ENCODE measurements at places on chromosomes 5 and 9.
A peak's percentile ranks its signal among the peaks of the same experiment; 100 is the strongest.

GRCh38 chr9:74496406-74496805 is 729 bp upstream of the RORB start:
- no peak for DNase-seq

- DNase-seq = no peak
These were observed 109.0 kb downstream of the FAM174A start for GRCh38 chr5:100644185-100644584.

GRCh38 chr9:80251778-80252177 is 680.0 kb downstream of the TLE4 start:
- DNase-seq = no peak

GRCh38 chr5:39283231-39283818 is 64.0 kb upstream of the FYB1 start:
- peak; percentile 17 for DNase-seq

GRCh38 chr5:102772273-102772672 is 17.2 kb downstream of the PAM start:
- DNase-seq = no peak

DNA sequence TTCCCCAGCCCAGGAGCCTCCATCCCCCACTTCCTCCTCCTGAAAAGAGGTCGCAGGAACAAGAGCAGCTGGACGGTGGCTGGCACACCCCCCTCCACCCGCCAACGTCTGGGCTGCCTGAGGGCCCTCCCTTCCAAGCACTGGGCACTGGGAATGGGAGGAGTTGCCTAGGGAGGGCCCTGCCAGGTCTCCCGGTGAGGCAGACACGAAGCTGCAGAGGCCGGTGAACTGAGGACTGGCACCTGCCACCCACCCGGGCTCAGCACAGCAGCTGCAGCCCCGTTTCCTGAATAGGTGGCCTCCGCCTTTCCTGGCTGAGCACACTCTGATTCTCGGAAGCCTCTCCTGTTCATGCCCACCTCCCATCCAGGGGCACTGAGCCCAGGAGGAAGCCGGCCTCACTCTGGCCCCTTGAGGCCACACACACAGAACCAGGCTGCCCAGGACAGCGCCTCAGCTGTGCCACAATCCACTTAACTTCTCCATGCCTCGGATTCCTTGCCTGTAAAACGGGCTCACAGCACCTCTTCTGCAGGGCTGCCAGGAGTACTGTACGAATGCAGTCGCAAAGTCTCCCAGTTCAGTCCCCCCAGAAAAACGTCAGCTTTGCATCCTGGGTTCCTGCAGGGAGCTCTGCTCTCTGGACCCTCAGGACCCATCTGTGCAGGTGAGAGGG is 1.3 kb downstream of the NPDC1 start:
- no peak for DNase-seq

DNA sequence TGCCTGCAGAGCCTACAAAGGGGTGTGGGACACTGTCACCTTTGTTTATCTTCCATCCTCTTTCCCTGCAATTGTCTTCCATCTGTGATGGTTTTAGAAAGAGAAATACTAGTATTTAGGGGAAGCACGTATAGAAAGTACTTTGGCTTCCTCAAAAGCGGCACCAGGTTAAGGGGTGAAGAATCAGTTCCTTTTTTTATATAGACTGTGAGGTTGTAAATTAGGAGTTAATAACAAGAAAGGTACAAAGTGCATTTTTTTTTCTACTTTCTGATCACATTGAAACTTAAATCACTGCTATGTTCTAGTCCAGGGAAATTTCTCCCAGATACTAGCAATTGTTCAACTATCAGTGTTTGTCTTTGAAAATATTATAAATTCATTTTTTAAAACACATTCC is 219.3 kb downstream of the CEMIP2 start:
- no peak for DNase-seq

DNA sequence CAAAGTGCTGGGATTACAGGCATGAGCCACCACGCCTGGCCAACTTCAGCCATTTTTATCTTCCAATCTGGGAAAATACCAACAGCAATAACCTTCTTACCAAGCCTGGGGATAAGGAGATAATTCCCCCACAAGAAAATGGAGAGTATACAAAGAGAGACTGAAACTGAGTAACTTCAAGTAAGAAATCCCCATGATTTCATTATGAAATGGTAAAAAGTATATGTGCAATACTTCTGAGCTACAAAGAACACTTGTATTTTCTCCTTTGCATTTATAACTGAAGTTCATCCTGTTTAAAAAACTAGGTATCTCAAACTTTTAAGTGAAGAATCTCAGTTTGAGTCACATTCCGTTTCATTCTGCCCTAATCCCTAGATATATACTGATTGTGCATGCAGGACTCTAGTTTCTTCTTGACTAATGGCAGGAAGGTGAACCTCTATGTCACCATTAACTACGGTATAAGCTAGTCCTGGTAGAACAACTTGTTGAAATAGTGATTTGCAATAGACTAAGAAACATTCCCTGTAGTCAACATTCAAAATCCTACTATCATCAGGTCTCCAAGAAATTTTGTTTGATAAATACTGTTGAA is 2071.4 kb downstream of the MAT2B start:
- no peak for DNase-seq

- DNase-seq = no peak
These were observed 48.7 kb upstream of the C5orf47 start for GRCh38 chr5:173940269-173940668.

GRCh38 chr5:106956886-106957285 is 713.9 kb downstream of the EFNA5 start:
- DNase-seq = no peak

GRCh38 chr9:105963343-105964099 is 269.2 kb downstream of the TMEM38B start:
- DNase-seq = no peak

GRCh38 chr9:111197256-111197655 is 132.8 kb downstream of the OR2K2 start:
- DNase-seq = no peak

GRCh38 chr9:103335461-103335860 is 340.3 kb downstream of the CYLC2 start:
- no peak for DNase-seq

GRCh38 chr9:98310752-98311392 is 55.4 kb upstream of the TBC1D2 start:
- DNase-seq = no peak

DNA sequence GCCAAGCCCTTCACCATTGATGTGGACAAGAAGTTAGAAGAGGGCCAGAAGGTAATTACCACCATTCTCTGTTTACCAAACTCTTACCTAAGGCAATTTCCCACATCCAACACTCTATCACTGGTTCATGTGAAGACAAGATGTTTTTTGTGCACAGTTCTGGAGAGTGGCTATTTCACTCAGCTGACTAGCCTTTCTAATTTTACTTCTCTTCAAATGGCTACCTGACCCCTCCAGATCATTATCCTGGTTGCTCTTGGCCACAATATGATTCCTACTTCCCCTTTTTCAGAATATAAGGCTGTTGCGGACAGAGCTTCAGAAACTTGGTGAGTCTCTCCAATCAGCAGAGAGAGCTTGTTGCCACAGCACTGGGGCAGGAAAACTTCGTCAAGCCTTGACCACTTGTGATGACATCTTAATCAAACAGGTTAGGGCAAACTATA is 7.1 kb downstream of the KIF20A start:
- no peak for DNase-seq

GRCh38 chr5:102411-103043 is 10.6 kb downstream of the PLEKHG4B start:
- no peak for DNase-seq

DNA sequence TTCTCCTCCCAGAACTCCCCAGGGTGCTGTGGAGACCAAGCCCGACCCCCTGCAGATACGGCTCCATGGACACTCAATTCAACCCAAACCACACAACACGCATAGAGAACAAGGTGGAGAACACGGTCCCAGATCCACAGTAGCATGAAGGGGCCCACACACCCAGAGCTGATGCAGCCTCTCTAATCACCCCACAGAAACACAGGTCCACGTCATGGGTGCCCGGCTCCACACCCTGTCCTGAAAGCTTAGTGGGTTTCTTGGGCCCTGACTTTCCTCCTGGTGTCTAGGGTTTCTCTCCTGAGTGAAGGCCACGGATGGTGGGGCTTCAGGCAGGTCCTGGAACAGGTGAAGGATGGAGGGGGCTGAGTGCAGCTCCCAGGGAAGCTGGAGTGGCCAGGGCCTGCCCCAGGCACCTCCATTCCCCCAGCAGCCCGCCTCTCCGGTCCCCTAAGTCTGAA is 1.5 kb upstream of the SLC23A1 start:
- no peak for DNase-seq

DNA sequence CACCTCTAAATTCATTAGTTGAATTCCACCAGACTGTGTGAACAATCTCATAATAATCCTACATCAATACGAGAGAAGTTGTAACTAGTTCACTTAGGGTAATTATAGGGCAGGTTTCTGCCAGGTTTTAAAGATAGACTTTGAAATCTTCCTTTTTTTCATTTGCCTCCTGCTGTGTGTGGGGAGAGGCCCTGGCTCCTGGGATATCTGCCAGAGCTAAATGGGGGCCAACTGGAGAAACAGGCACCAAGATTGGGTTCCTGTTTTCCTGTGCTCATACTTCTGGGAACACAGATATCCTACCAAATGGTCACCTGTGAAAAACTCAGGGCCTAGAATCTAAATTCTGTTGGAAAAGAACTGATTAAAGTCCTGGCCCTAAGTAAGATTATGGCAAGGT is 42.3 kb downstream of the SH3RF2 start:
- DNase-seq = no peak

- no peak for DNase-seq
These were observed 82.2 kb downstream of the PRELID2 start for GRCh38 chr5:145752947-145753346.

DNA sequence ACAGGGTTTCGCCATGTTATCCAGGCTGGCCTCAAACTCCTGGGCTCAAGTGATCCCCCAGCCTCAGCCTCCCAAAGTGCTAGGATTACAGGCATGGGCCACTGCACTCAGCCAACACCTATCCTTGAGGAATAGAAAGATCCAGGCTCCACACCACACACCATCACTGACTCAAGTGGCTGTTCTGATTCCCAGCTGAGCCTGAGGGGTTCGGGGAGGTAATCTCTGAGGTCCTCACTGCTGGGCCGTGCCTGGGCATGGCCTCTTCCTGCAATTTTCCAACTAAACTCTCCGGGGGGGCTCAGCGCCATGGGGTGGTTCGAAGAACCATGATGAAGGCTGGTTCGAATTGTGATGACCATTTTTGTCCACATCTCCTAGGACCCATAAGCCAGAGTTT is 31.0 kb upstream of the IL17B start:
- no peak for DNase-seq

DNA sequence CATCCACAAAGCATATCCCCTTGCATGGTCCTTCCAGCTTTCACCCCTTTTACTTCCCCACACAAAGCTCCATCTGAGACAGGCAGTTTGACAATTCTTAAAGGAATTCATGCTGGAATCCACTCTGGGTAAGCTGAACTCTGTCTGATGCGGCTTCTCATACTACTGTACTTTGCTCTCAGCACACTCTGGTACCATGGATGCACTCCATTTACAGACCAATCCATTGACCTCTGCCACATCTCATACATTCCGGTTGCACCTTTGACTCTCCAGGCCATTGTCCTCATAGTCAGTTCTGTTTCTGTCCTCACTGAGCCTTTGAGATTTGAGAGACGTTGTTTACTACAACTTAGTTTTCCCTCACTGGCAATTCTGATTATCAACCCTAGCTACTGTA is 12.2 kb downstream of the SPATA9 start:
- no peak for DNase-seq

- DNase-seq = no peak
These were observed 93.6 kb downstream of the CYFIP2 start for GRCh38 chr5:157359356-157360055.

All from stimulated activated CD8-positive, alpha-beta memory T cell treated with anti-CD3 and anti-CD28 coated beads, Interleukin-2, amount 100 ng/mL, for 1 hour (primary cell).